ENCODE measurements at places on chromosomes 11 and 22. TPM values are rescaled to one million over a fixed set of nuclear protein-coding genes. Genes with fewer than 3 reads are reported as not detected.

- DNase-seq = no peak
These were observed at the start of gene SCT for GRCh38 chr11:626475-627307. Gene SCT, minus strand, starts transcription at chr11:627181. Its CDS starts 38 bp downstream, at chr11:627143.

DNA sequence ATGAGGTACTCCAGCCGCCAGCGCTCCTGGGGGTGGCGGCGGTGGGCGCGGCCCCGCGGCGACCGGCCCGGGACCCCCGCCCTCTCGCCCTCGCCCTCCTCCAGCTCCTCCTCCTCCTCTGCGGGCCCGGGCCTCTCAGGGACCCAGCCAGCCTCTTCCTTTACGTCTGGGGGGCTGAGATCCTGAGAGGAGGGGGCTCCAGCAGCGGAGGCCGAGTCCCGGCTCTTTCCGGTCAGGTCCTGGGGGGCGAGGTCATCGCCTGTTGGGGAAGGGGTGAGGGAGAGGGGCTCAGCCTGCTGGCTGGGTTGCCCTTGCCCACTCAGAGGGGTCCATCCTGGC, 4.3 kb downstream of the ZFTA start:
- DNase-seq = no peak

GRCh38 chr11:88431675-88432341, 94.3 kb upstream of the CTSC start:
- DNase-seq = no peak

DDI1 gene
- total RNA-seq = not detected

DNA sequence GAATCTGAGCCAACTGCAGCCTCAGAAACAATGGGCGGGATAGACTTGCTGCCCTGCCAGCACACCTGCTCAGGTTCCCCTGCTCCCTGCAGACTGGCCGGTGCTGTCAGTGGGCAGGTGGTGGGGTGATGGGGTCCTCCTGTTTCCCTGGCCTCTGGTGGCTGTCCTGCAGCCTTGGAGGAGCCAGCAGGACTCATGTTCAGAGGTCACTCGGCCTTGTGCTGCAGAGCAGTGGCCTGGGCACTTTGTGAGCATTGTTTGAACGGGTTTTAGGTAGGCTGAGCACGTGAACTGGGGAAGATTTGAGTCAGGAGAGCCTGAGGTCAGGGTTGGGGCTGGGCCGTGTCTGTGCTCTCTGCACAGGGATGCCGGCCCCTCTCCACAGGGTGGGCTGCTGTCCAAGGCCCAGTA, 17.6 kb downstream of the PPIL2 start:
- no peak for DNase-seq

LRRC55 gene
- not detected for total RNA-seq

GRCh38 chr11:47060807-47061206, 115.9 kb downstream of the ARFGAP2 start:
- peak; percentile 48 for DNase-seq

TSSK2 gene
- not detected for total RNA-seq

- DNase-seq = no peak
These were observed 25.0 kb upstream of the CCDC34 start for GRCh38 chr11:27388001-27388400.

DNA sequence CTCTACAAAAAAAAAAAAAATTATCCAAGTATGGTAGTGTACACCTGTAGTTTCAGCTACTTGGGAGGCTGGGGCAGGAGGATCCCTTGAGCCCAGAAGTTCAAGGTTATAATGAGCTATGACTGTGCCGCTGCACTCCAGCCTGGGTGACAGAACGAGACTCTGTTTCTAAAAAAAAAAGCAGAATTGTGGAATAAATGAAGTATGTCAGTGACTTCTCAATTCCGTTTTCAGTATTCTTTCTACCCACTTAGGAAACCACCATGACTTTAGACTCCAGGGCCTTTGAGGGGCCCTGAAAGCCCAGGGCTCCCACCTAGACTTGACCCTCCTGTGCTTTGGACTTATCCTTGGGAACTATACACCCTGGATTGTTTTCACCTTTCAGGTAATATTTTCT, 6.5 kb upstream of the NUP160 start:
- DNase-seq = no peak

- DNase-seq = no peak
These were observed 5.6 kb downstream of the MAPK1 start for GRCh38 chr22:21861851-21862250.

GRCh38 chr11:90908074-90908473, 685.2 kb upstream of the CHORDC1 start:
- DNase-seq = no peak

- DNase-seq = no peak
These were observed 8.2 kb downstream of the FGF19 start for GRCh38 chr11:69695581-69695980.

- no peak for DNase-seq
These were observed 101.4 kb downstream of the GALNT18 start for GRCh38 chr11:11520231-11521015.

DNA sequence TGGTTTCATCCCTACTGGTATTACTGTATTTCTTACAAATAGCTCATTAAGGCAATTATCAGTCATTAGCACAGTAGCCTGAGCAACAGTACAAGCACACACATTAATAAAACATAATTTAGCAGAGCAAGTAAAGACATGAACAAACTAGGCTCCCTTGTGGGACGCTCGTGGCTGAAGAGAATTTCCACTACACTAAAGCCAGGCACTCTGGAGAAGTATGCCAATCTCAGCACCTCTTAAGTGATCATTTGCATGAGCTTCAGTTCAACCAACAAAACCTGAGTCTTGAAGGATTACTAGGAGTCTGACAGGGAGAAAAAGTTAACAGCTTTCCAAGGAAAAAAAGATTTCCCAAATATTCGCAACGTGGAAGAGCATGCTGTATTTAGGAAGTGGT, 109.1 kb downstream of the LARGE1 start:
- DNase-seq = no peak

DNA sequence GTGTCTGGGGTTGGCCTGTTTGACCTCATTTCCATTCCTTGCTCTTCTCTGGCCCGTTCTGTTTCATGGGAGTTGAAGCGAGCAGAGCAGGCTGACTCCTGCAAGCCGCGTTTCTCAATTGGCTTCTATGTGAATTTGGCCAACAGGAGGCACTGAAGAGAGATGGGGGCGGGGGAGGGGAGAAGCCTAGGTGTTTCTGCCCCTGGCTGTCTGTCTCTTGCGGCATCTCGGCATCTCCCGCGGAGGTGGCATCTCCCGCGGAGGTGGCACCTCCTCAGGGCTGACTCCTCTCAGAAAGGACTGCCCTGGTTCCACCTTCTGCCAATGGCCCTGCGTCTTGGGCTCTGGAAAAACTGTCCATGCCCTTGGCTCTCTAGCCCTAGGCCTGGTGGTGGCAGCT, 125.6 kb upstream of the CSNK2A3 start:
- no peak for DNase-seq

DNA sequence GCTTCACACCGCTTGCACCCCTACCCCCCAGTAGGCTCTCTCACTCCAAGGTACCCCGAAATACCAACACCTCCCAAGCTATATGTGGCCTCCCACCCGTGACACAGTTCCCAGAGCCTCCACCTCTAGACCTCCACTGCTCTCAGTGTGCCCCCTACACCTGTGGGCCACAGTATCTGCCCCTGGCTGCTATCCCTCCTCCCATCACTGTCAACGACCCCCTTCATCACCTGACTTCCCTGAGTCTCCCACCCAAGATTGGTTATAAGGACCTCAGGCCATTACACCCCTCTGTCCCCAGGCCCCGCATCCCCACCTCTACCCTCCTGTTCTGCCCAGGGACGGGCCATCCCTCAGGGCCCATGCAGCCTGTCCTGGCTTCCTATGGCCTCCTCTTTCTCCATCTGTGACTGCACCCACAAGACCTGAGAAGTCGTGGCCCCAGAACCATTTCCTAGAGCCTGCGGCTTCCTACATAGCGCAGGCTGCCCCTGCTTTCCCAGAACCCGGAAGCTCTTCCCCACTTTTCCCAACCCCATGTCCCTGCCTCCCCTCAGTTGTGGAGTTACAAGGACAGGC, 734 bp downstream of the ACR start:
- DNase-seq = no peak

DNA sequence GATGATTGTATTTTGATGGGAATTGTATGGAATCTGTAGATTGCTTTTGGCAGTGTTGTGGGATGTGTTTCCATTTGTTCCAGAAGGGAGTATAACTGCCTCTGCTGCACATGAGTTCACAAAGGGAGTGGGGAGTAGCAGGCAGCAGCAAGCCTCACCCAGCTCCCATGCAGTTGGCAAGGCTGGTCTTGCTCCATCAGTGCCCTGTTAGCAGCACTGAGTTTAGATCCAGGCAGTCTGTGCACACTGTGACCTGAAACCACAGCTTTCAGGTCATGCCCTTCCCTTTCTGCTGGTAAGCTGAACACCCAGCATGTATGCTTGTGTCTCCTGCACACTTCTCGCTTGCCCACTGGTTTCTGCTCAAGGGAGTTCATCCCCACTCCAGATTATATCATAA, 3.7 kb upstream of the NUCB2 start:
- no peak for DNase-seq

DNA sequence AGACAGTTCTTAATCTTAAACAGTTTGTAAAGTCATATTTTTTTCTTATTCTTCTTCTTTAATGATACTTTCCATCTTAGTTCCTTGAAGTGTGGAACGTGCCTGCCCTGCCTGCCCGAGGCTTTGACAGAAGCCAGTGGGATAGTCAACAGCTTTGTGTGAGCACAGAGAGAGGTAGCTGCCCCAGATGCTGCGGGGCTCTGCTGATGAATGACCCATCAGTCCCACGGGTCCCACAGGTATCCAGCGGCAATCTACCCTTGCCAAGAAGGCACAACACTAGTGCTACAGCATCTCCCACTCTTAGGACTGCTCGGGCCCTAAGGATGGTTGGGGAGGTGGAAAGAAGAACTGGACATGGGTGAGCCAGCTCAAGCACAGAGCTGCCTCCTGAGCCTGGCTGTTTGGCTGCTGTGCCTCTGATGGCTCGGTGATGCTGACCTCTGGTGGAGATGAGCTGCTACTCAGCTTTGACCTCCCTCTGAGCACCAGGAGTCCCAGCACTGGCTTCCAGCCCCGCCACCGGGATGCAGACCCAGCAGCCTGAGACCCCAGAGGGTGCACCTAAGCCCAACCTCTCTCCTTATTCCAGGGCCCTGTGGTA, 11.8 kb upstream of the APLNR start:
- peak; percentile 67 for DNase-seq
